ENCODE measurements at places on chromosomes 1 and 21. TPM values are rescaled to one million over a fixed set of nuclear protein-coding genes. Genes with fewer than 3 reads are reported as not detected.
A peak's percentile ranks its signal among the peaks of the same experiment; 100 is the strongest.

KIF14 gene
- total RNA-seq = 25.5 TPM

FCGR1A gene
- total RNA-seq = not detected

FMO2 gene
- not detected for total RNA-seq

DNA sequence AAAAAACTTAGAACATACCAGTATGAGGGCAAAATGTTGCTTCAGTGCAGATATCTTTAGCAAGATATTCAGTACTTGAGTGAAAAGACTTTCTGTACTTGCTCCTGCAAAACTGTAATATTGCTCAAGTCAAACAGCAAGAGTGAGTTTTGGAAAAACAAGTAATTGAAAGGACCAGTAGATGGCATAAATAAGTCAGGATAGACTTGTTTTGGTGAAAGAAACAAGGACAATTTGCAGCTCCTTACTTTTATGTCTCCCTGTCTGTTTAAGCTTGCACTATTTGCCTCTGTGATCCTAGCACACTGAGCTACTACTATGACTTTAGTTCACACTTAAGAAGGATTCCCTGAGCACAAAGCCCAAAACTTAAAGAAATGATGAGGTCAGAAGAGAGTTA lies 39.1 kb downstream of the IFI44 start:
- no peak overlapping the region for H3K4me3 ChIP-seq
- no peaks in the 10 kb centered on the region for H3K36me3 ChIP-seq
- no peaks in the 10 kb centered on the region for H3K27me3 ChIP-seq
- peak; percentile 44 for DNase-seq

DNA sequence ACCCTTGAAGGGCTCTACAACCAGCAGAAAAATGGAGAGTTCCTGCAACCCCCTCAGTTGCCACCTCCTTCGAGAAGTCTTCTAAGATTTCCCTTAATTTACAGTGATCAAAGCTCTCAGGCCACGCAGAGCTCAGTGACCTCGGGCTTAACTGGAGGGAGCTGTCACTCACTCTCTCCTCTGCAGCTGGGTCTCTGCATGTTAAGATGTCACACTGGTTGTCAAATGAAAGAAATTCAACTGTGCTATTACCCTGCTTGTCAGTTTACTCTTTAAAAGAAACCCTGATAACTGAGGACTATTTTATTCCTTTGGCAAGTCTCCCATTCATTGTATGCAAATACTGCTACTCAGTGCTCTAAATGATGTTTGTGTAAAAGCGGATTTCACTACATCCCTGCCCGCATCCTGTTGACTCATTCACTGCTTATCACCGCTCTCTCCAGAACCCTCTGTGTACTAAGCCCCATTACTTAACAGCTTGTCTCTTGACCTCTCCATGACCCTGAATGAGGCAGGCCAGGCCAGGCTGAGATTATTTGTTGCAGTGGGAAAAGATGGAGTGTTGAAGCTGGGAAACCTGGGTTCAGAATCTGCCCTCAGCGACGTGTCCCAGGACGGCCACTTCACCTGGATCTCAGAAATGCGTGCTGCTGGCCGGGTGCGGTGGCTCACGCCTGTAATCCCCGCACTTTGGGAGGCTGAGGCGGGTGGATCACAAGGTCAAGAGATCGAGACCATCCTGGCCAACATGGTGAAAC lies 13.7 kb downstream of the DHRS3 start:
- H3K27me3 ChIP-seq = peaks cover 10% of the 10 kb centered on the region
- no peaks in the 10 kb centered on the region for H3K36me3 ChIP-seq
- no peak overlapping the region for H3K4me3 ChIP-seq
- peaks cover 10% of the 10 kb centered on the region for H3K4me1 ChIP-seq
- H3K27ac ChIP-seq = no peak overlapping the region
